Transverse colon (tissue), 4 donors: ENCODE measurements at places on chromosomes 12 and 14. TPM values are rescaled to one million over a fixed set of nuclear protein-coding genes. Genes with fewer than 3 reads are reported as not detected.

The KLRK1 gene
- total RNA-seq: 5.4 TPM

The DENND5B gene
- 12.7 TPM for total RNA-seq

The SLC25A21 gene
- total RNA-seq: 11.1 TPM

The CPM gene
- 147 TPM for total RNA-seq

The C14orf180 gene
- total RNA-seq: not detected

The FOXM1 gene
- total RNA-seq: 1.6 TPM

The CLEC4A gene
- not detected for total RNA-seq

The CLEC6A gene
- not detected for total RNA-seq

The LALBA gene
- not detected for total RNA-seq

The RDH11 gene
- 53.9 TPM for total RNA-seq

The SLC7A8 gene
- total RNA-seq: 29.1 TPM

The HEATR5A gene
- total RNA-seq: 50.5 TPM

DNA sequence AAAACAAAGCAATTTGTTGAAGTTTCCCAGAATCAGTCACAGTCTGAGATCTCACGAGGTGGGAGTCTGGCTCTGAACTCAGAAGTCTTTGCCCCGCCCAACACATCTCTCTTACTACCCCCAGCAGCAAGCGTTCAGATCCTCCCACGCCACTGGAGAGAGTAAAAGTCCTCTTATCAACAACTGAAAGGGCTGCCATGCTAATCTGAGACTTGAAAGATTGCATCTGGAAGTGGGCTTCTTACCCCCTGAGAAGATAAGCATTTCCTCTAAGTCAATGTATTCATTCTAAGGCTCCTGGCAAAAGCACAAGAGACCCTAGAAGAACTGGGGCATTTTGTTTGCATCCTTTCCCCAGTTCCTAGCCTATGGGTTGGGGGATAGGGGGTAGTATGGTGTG is 34.1 kb upstream of the STON2 start:
- DNase-seq: no peak

DNA sequence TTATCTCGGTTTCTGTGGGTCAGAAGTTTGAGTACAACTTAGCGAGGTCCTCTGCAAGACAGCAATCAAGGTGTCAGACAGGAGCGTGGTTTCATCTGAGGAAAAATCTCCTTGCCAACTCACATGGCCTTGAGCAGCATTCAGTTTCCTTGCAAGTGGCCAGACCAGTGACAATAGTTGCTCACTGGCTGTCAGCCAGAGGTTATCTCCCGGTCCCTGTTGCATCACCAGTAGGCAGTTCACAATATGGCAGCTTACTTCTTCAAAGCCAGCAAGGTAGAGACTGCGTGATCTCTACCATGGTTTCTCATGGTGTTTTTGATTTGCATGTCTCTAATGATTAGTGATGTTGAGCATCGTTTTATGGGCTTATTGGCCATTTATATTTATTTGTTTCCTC is 143.8 kb upstream of the DAAM1 start:
- DNase-seq: no peak

- no peak for DNase-seq
Observed at GRCh38 chr14:56342494-56342942, 224.3 kb downstream of the PELI2 start.

GRCh38 chr14:69542311-69542710 is 32.4 kb downstream of the CCDC177 start:
- DNase-seq: no peak

- no peak for DNase-seq
Observed at GRCh38 chr14:33811721-33812120, 139.2 kb downstream of the EGLN3 start.

- DNase-seq: peak; percentile 27
Observed at GRCh38 chr12:50224026-50224692, 57.0 kb upstream of the CERS5 start.

GRCh38 chr14:26820138-26820537 is 222.3 kb upstream of the NOVA1 start:
- no peak for DNase-seq

DNA sequence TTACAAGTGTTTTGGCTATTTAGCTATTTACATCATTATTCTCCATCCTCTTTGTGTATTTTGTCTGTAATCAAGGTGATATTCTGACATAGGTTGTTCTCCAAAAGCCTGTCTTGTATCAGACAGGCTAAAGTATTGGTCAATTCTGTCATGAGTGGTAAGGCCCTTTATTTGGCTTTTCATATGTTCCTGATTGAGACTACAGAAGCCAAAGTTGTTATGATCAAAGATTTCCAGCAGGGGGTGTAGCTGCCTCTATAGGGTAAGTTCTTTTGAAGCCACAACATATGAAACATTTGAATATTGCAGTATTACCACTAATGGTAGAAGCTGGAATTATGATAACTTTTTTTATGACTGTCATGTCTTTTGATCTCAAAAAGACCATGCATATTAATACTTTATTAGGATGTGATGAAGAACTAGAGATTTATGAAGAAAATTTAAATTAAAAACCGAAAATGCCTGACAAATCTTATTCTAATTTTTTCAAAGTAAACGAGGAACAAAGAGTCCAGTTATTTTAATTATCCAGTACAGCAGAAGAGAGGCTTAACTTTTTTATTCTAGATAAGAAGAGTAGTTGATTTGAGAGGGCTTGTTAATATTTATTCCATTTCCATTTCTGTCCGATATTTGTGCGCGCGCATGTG is 3.4 kb upstream of the ARHGAP5 start:
- DNase-seq: peak; percentile 53

DNA sequence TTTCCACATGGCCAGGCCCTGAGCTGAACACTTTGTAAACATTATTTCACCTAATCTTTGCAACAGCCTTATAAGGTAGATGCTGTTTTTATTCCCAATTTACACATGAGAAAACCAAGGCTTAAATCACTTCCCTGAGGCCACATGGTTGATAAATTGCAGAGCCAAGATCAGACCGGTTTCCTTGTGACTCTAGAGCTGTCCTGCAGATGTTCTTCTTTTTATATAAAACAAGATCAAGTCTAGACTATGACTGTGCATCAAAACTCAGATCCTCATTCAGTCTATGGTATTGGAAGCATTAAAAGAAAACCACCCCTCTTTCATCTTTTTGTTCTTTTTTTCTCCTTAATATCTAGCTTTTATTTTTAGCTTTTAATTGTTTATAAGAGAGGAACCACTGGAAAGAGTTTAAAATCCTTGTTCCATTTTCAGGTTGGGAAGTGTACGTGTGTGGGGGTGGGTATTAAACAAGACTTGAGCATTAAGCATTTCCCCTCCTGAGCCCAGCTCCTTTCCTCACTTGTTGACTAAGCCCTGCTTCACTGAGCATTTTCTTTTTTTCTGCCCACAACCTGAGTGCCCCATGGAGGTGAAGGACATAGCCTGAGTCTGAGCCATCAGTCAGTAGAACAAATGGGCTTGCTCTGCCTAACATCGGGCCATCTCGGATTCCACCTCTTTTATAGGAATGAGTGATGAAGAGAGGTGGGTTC is 45.4 kb downstream of the GPATCH2L start:
- DNase-seq: no peak

- no peak for DNase-seq
Observed at GRCh38 chr12:97159377-97159776, 252.3 kb downstream of the NEDD1 start.

GRCh38 chr12:6310771-6311610 is 509 bp downstream of the PLEKHG6 start:
- no peak for DNase-seq

DNA sequence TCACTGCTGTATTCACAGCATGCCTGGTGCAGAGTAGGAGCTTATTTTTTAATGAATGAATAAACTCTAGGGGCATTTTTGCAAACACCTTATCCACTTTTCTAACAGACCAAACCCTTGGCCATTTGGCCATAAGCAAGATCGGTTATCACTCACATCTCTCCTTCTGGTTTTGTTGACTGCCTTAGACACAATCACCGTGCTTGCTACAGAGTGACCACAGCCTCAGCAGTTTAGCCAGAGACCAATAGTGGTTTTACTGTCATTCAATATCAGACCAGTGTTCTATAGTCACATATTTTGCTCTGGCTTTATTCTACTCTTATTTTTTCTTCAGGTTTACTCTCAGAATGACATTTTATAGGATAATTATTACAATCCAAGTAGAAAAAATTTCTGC is 2.2 kb downstream of the KLRB1 start:
- no peak for DNase-seq

DNA sequence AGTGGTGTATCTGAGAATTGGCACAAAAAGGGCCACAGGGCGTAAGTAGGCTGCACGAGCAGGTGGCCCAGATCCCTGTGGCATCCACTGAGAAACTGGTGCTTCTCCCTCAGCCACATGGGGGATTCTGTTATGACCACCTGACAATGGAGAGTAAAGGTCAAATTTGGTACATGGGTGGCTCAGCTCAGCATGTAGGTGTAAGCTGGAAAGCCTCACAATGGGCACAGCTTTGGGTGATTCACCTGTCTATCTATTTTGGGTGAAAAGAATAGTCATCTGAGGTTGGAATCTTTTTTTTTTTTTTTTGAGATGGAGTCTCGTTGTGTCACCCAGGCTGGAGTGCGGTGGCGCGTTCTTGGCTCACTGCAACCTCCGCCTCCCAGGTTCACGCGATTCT is 163.4 kb upstream of the TMEM260 start:
- DNase-seq: no peak

- no peak for DNase-seq
Observed at GRCh38 chr12:2457215-2457932, 337.4 kb upstream of the FKBP4 start.

GRCh38 chr14:77281852-77282410 is 10.9 kb upstream of the NGB start:
- DNase-seq: no peak
